NCI-H1105 treated with DMSO at 0.1 percent for 48 hours (cell line): ENCODE measurements at places on chromosomes 2 and 18.
A peak's percentile ranks its signal among the peaks of the same experiment; 100 is the strongest.

DNA sequence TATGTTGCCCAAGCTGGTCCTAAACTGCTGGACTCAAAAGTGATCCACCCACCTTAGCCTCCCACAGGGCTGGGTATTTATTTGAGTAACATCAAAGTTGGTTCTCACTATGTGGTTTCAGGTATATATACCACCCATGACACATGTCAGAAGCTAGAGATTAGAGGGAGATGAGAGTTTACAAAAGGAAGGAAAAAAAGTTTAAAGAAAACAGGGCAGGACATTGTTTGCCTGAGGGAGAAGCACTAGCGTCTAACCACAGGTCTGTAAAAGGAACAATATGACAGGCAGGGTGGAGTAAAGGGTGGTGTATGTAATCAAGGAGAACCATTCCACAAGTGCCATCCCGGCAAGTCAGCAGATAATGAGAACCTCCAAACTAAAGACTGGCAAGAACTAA lies 8.5 kb downstream of the CEP76 start:
- DNase-seq = no peak

DNA sequence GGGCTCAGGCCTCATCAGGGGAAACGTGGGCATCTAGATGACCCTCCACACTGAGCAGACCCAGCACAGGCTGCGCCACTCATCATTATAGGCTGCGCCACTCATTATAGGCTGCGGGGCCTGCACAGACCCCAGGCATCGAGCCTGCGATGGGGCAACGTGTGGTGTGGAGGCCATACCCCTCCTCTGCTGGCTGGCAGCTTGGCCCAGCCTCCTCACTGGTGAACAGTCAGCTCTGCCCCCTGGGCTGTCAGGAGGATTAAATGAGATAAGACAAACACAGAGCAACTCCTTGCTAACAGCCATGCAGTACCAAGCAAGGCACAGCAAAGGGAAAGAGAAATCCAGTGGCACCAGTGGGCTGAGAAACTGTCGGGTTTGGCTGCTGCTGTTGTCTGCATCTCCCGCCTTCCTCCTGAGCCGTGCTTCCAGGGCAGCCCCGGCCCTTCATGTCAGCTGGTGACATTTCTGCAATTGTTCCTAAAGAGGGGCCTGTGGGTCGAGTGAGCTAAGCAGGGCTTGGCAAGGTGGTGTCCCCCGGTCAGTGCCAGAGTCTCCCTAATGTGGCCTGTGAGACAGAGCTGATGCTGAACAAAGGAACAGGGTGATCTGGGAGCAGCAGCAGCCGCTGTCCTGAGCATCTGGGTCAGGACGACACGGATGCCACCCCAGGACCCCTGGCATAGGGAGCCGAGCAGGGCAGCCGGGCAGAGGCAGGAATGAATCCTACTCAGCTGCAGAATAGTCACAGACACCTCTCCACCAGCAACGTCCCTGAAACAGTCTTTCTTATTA lies 48.7 kb downstream of the RRM2 start:
- DNase-seq = no peak

GRCh38 chr2:114089636-114090319 lies 199.9 kb downstream of the ACTR3 start:
- no peak for DNase-seq

- no peak for DNase-seq
Observed at GRCh38 chr2:100909534-100910081, 89.7 kb downstream of the NPAS2 start.

DNA sequence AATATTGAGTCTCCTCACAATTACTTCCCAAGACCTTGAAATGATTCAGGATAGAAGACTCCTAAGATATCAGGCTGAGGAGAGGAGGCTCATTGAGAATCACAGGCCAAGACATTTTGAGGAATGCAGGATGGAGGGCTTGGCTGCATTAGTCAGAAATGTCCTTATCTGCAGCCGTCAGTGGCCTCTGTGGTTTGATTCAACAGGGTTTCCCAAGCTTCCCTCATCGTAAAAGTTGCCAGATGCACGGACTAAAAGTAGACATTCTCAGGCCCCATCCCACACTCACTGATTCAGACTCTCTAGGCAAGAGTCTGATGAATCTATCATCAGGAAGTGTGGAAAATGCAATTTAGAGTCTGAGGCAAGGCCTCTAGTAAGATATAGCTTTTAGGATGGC lies 34.0 kb upstream of the TMEM178A start:
- DNase-seq = no peak

- no peak for DNase-seq
Observed at GRCh38 chr2:109383505-109384307, 230.1 kb downstream of the SEPTIN10 start.

DNA sequence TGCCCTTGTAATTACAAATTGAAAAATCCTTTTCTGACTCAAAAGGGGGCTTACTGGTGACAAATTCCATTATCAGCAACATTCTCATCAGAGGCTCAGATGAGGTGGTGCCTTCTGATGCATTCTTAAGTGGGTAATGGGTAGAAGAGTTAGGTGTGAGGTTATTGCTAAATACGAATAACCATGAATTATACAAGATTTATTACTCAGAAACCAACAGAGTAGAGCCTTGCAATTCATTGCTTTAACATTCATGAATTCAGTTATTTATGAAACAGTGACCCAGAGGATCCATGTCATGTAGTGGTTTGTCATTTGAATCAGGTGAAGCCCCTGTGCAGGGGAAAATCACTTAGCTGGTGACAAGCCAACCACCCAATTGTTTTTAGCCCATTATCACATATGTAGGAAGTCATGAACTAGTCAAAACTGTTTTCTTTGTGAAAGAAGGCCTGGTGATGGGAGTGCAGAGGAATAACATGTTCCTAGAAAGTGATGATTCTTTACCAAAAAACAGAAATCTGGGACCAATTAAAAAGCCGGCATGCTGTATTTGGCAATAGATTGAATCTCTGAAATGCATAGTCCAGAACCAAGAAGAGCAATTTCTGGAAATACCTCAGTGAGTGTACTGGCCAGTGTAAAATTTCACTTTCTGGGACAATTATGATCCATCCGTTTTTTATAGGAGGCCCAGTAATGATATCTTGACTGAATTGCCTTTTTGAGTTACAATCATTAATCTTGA lies 70.2 kb downstream of the CRIM1 start:
- DNase-seq = no peak

DNA sequence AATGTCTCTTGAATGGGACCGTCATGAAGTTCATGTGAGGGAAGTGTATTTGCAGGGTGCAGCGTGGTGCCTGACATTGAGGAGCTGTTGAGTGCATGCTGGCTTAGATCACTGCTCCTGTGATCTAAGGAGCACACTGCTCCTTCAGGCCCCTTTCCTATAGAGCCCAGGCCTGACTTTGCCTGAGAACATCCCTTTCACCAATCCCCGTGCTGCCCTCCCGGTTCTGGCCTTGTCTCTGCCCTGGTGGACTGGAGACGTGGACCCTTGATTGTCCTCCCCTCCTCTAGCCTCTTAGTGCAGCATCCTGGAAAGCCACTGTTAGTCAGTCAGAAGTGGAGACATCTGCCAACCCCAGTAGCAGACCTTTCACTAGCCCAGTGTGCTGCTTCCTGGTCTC lies 323.6 kb upstream of the HS6ST1 start:
- no peak for DNase-seq

- DNase-seq = no peak
Observed at GRCh38 chr2:183089192-183089851, 10.8 kb downstream of the DUSP19 start.

GRCh38 chr2:109013051-109013450 lies 24.0 kb upstream of the EDAR start:
- DNase-seq = no peak

GRCh38 chr2:233802132-233802815 lies 24.1 kb downstream of the MROH2A start:
- no peak for DNase-seq

DNA sequence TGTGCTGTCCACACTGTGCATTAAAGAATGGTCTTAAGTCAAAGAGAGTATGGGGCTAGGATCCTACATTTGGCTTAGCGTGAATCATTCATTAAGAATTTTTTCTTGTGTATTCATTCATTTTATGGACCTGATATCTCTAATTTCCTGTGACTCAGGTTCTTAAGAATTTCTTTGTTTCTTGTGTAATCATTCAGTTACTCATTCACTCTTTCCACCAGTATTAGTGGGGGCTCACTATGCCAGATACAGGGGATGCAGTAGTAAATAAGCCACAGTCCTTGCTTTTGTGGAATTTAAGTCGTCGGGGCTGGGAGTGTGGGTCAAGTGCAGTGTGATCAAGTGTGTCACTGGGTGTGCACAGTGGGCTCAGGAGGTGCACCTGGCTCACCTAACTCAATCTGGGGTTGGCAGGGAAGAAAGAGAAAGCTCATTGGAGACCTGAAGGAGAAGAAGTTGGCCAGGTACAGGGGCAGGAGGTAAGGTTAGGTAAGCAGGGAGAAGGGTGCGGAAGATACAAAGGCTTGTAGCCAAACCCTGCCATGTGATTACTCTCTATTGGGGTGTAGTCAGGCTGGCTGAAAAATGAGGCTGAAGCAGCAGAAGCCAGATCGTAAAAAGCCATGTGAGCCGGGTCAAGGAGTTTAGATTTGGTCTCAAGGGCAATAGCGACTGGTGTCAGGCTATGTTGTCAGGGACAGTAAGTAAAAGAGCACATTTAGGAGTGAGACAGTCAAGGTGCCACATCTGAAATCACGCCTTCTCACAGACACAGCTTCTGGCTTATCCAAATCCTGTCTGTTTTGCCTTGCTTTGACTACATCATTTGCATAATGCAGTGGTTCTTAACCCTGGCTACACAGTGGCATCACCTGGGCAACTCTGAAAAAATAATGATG lies 67.2 kb downstream of the KCTD1 start:
- DNase-seq = no peak

DNA sequence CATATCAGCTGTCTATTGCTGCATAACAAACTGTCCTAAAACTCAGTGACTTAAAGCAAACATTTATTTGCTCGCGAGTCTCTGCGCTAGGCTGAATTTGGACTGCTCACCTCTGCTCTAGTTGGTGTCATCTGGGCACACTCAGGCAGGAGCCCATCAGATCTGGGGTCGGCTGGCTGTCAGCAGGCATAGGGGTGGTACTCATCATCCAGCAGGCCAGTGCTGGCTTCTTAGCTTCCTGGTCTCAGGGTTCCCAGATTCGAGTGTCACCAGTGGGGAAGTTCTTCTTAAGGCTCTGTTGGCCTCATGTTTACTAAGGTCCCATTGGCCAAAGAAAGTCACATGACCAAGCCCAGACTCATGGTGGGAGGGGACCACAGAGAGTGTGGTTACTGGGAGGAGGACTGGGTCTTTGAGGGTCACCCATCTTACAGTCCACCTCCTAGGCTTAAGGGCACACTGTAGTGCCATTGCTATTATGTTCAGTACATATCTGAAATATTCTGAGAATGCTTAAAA lies 71.6 kb upstream of the ATG16L1 start:
- DNase-seq = no peak

DNA sequence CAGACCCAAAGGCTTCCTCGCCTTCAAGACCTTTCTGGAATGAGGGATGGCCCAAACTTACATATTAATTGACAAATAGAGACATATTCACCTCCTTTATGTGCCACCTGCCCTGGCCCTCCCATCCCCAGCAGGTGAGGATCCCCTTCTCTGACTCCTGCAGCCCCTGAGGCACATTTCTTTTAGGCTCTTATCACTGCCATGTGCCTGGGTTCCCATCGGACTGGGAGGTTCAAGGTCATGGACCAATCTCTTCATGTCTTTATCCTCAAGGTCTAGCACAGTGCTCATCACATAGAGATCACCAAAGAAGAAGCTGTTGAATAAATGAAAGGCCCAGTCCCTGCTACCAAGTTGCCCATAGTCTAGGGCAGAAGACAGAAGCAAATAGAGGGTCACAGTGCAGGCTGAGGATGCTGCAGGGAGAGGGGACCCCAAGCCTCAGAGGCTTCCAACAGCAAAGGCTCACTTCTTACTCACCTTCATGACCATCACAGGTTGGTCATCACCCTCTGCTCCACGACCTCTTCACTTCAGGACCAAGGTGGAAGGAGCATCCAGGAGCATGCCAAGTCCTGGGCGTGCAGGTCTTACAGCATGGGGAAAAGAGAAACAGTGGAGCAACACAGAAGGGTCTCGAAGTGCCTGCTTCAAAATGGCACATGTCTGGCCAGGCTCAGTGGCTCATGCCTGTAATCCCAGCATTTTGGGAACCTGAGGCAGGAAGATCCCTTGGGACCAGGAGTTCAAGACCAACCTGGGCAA lies 193.9 kb downstream of the SMAD2 start:
- no peak for DNase-seq

- peak; percentile 20 for DNase-seq
Observed at GRCh38 chr18:74116633-74117554, 30.7 kb downstream of the FBXO15 start.

- DNase-seq = no peak
Observed at GRCh38 chr2:206457188-206457634, 13.9 kb downstream of the ADAM23 start.

- DNase-seq = no peak
Observed at GRCh38 chr2:205555566-205556230, 126.6 kb upstream of the NRP2 start.

DNA sequence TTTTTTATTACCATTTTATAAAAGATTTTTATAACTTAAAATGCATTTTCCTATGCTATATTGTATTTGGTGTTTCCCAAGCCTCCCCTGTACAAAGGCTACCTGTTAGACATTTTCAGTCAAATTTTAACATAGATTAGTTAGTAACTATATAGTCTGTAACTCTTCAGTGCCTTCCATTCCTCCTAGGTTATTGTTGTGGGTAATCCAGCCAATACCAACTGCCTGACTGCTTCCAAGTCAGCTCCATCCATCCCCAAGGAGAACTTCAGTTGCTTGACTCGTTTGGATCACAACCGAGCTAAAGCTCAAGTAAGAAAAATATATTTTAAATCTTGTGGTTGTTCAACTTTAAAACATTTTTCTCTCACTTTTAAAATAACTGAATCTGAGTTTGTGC lies 10.2 kb downstream of the MDH1 start:
- no peak for DNase-seq

DNA sequence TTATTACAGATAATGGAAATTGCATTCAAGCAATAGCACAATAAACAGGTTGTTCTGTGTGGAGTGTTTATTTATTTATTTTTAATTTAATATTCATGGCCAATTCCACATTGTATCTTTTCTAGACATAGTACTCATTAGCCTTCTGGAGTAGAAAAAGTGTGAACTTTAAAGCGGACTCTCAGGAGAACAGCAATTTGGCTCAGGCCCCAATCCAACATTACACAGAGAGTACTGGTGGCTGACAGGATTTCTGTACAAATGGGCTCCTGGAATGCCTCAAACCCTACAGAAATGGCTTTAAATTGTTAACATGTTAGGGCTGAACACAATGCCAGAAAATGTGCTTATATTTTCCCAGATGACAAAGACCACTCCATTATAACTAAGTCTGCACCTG lies 533.9 kb upstream of the NXPH2 start:
- no peak for DNase-seq

- peak; percentile 11 for DNase-seq
Observed at GRCh38 chr2:56583796-56584315, 400.1 kb downstream of the CCDC85A start.

GRCh38 chr2:47034973-47035609 lies 119.5 kb upstream of the MCFD2 start:
- DNase-seq = no peak

- DNase-seq = no peak
Observed at GRCh38 chr2:237574894-237575868, 8.8 kb downstream of the PRLH start.

- DNase-seq = peak; percentile 41
Observed at GRCh38 chr2:175318542-175318941, 137.0 kb upstream of the ATP5MC3 start.
